Adrenal gland (tissue), 19 donors: ENCODE measurements at places on chromosomes 3 and 15. TPM values are rescaled to one million over a fixed set of nuclear protein-coding genes. Genes with fewer than 3 reads are reported as not detected.
A peak's percentile ranks its signal among the peaks of the same experiment; 100 is the strongest.

- no peak overlapping the region for H3K27ac ChIP-seq
- no peak overlapping the region for H3K4me3 ChIP-seq
- H3K27me3 ChIP-seq = no peaks in the 10 kb centered on the region
Measured at GRCh38 chr3:9390265-9390888, 7.0 kb upstream of the SETD5 start.

DNA sequence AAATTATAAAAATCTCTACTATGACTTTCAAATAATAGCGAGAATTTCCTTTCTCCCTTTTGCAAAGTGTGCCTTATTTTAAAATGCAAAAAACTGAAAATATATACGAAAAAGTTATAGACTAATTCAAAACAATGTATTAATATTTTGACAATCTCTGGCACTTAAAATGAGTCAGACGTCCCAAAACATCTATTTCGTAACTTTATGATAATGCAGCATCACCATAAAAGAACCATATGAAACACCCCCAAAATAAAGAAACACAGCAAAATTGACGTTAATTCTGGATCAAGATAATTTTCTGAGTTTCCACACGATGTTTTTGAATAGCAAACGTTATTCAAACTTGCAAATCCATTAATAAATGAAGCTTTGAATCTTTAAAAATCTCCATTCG lies 1.0 kb downstream of the COPS2 start:
- DNase-seq = no peak
- H3K27ac ChIP-seq = peak overlapping the region; percentile 81
- H3K27me3 ChIP-seq = no peaks in the 10 kb centered on the region
- no peaks in the 10 kb centered on the region for H3K36me3 ChIP-seq

GRCh38 chr15:90004671-90005070 lies 3.5 kb downstream of the ZNF710 start:
- DNase-seq = no peak
- no peaks in the 10 kb centered on the region for H3K27me3 ChIP-seq
- peak overlapping the region; percentile 58 for H3K27ac ChIP-seq
- H3K4me3 ChIP-seq = no peak overlapping the region
- H3K36me3 ChIP-seq = no peaks in the 10 kb centered on the region

GRCh38 chr15:25596644-25597562 lies 158.1 kb upstream of the UBE3A start:
- no peak for DNase-seq
- no peak overlapping the region for H3K4me3 ChIP-seq
- H3K27me3 ChIP-seq = no peaks in the 10 kb centered on the region
- H3K27ac ChIP-seq = no peak overlapping the region

GRCh38 chr3:126258670-126259069 lies 78.3 kb upstream of the ALDH1L1 start:
- no peak for DNase-seq
- no peaks in the 10 kb centered on the region for H3K36me3 ChIP-seq
- H3K27ac ChIP-seq = no peak overlapping the region
- no peaks in the 10 kb centered on the region for H3K27me3 ChIP-seq
- no peaks in the 10 kb centered on the region for H3K4me1 ChIP-seq
- no peak overlapping the region for H3K4me3 ChIP-seq

TUSC7 gene
- total RNA-seq = not detected

ARHGAP31 gene
- 21.8 TPM for total RNA-seq

SLC51A gene
- total RNA-seq = 6.1 TPM

MEIS2 gene
- total RNA-seq = 65.1 TPM
